ENCODE measurements at places on chromosomes 1 and 21. TPM values are rescaled to one million over a fixed set of nuclear protein-coding genes. Genes with fewer than 3 reads are reported as not detected.
A peak's percentile ranks its signal among the peaks of the same experiment; 100 is the strongest.

- no peak for DNase-seq
Measured at GRCh38 chr1:242431786-242432185, 92.7 kb downstream of the PLD5 start.

- DNase-seq: peak; percentile 69
Measured at GRCh38 chr1:1437904-1438376, 2.5 kb downstream of the VWA1 start.

DNA sequence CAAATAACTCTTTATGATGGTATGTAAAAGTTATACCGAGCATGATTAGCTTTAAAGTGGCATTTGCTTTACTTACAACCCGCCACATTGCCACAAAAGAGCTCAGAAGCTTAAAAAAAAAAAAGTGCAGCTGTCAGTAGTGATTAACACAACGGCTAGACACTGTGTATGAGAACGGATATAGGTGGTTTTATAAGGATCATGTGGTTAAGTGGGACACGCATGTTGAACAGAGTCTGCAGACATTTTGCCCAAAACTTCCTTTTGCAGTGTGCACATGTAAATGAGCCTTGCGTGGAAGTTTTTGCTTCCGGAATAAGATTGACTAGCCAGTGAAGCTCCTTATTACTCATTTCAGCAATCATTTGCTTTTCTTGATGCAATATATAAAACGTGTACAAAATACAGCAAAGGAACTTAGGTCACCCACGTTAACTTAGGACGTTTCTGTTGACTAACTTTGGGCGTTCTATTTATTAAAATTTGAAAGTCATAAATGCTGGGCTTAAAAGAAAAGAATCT is 58.7 kb upstream of the RGS1 start:
- DNase-seq: no peak

GRCh38 chr1:161044535-161044907 is 1.3 kb downstream of the USF1 start:
- no peak for DNase-seq

GRCh38 chr1:117676615-117677130 is 70.8 kb downstream of the TENT5C start:
- DNase-seq: no peak

- DNase-seq: no peak
Measured at GRCh38 chr1:150267896-150268295, 920 bp downstream of the APH1A start.

DNA sequence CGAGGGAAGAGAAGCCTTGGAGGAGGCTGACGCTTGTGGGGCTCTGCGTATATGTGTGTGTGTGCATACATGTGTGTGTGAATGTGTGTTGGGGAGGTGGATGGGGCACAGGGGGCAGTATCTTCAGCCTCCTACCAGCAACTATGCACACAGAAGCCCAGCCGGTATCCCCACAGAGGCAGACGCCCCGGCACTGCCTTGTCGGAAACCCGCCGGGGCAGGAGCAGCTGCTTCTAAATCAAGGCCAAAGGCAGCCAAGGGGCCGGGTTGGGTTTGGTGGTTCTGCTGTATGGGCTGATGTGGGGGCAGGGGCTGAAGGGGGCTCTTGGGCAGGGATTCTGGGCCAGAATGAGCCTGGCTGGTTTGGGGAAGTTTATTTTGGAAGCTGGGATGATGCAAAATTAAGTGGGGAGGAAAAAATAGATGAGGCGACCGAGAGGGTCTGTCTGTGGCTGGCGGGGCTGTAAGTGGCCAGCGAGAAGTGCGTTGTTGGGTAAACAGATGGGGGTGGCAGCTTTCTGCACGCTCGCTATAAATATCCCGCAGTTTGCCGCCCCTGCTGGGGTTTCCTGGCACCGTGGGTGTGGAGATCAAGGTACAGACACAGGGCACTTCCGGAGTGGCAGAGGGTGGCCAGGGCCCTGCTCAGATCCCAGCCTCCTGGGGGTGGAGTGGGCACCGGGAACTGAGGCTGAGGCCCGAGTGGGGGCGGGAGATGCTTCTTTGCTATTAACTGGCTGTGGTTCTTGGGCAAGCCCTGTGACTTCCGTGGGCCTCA is 11.0 kb upstream of the WNT4 start:
- no peak for DNase-seq

- DNase-seq: no peak
Measured at GRCh38 chr1:163265547-163265946, 56.2 kb upstream of the NUF2 start.

DNA sequence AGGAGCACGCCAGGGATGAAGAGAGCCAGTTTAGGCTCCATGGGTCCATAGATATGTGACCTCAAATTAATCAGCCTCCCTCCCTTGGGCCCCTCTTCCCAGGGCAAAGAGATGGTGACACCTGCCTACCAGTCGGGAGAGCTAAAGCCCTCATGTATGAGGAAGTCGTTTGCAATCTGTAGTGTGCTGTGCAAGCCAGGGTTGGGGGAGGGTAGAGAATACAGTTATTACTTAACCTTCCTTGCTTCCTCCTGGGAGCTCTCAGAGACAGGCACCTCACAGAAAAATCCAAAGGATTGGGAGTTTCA is 4.0 kb downstream of the PGLYRP4 start:
- DNase-seq: no peak

- peak; percentile 84 for DNase-seq
Measured at GRCh38 chr1:21933397-21934248, 3.5 kb downstream of the HSPG2 start.

- peak; percentile 42 for DNase-seq
Measured at GRCh38 chr1:1287288-1288110, 7.3 kb downstream of the SCNN1D start.

GRCh38 chr1:11690397-11691301 is 861 bp upstream of the DRAXIN start:
- no peak for DNase-seq

- no peak for DNase-seq
Measured at GRCh38 chr1:164380893-164381292, 178.1 kb upstream of the PBX1 start.

DNA sequence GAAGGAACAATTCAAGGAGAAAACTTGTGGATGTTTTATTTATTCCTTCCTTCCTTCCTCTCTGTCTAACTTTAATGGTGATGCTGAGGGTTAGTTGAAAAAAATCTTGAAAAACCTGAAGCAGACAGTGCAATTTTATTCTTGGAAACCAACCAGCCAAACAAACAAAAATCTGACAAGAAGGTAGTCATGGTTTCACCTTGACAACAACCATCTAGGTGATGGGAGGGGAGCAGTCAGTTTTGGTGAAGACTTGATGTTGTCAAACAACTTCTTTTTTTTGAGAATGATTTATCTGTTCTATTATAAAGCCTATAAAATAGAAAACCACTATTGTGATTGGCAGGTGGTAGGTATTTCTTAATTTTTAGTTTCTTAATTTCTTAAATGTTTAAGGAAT is 92.4 kb upstream of the GPR88 start:
- no peak for DNase-seq

DNA sequence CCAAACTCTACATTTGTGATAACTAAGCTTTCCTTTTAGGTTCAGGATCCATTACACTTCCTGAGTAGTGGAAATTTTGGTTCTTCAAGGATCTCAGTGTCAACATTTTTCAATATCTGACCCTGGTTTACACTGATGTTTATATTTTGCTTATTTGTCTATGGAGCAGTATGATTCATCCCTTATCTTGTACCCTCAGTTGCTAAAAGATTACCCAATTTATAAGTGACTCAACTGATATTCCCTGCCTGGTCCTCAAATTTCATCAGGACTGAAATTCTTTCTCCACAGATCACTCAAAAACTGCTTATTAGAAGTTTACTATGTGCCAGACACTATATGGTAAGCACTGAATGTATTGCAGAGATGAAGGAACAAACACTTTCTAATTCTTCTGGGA is 139.1 kb upstream of the CHRM3 start:
- DNase-seq: no peak

DNA sequence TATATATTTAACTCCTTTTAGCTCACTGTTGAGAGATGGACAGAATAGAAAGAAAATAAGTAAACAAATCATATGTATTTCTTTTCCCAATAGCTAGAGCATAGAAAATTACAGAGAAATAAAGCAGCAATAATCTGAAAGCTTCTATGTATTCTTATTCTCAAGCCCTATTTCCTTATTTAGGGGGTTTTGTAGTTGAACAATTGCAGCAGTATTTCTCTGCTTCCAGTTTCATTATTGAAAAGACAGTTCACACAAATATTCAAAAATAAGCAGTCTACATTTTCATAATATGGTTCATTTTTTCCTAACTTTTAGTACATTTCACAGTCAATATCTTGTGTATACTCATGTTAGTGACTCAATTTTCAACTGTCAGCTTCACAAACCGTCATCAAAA is 638.2 kb downstream of the MRPL39 start:
- no peak for DNase-seq

DNA sequence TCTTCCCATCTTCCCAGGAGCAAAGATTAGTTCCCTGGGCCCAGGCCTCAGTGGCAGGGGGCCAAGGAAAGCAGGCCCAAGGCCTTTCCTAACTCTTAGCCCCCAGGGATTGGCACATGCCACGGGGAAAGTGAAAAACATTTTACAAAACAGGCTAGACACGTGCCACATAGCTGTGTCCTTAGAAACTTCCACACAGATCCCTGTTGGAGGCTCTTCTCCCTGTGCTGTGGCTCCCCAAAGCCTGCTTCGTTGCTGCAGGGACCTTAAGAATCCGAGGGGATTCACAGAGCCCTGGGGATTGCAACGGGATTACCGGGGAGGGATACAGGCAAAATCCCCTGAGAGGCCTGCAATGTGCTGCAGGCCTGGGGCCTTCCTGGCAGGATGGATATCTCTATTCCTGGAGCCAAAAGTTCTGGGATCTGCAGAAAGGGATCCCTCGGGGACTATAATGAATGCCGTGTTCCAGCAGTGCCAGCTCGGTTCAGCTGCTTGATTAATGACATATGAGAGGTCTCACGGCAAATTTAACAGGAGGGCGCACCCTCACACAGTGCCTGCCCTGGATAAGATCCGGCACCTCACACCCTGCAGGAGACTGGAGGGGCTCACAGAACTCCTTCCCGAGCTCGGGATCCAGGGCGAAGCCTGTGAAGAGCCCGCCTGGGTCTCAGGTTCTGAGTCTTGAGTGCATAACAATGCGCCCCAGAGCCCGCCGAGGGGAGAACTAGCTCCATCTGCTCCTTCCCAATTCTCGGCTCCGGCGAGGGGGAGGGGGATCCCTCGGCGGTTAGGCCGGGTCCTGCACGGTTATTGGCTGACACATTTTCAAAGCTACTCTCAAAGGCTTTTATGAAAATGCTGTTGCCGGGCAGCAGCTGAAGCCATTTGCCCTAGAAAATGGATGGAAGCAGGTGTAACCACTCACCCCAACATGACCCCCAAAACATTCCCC is 15.3 kb upstream of the RGS8 start:
- DNase-seq: no peak

DNA sequence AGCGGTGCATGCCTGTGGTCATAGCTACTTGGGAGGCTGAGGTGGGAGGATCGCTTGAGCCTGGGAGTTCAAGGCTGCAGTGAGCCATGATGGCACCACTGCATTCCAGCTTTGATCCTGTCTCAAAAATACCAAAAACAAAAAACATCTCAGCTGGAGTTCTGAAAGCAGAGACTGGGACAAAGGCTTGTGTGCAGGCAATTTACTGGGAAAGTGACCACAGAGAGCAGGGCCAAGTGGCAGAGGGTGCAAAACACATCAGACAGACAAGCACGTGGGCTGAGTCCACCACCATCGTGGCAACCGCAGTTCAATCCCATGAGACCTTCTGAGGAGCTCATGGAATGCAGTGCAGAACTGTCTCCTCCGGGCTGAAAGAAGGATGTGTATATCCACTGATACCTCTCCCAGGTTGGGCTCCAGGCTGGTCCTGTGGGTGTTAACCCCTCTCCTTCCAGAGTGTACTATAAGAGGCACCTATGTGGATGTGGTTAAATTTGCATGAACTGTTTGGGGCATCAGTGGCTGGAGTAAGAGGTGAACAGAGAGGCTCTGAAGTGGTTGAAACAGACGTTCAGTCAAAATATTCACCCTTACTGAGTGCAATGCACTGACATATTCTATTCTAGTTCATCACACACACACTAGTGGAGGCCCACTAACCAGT is 10.8 kb downstream of the PIGP start:
- DNase-seq: no peak

GRCh38 chr1:156217871-156218270 is 5.1 kb downstream of the PMF1 start:
- no peak for DNase-seq

GRCh38 chr1:2413495-2414296 is 1.3 kb upstream of the PEX10 start:
- no peak for DNase-seq

GRCh38 chr1:46223472-46223943 is 20.4 kb downstream of the LURAP1 start:
- DNase-seq: peak; percentile 69

GRCh38 chr21:34187935-34188334 is 114.6 kb downstream of the MRPS6 start:
- DNase-seq: no peak

DNA sequence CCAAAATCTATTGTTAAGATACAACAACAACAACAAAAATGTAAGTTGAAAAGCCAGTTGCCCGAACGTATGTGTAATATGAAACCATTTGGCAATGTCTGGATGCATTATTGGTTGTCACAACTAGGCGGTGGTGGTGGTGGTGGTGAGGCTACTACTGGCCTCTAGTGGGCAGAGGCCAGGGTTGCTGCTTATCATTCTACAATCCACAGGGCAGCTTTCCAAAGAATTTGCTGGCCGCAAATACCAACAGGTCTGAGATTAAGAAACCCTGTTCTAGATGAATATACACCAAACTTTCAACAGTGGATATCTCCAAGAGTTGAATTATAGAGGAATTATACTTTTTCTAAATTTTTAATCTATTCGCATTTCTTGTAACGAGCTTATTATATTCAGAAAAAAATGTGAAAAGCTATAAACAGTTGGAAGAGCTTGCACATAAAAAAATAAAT is 26.8 kb upstream of the ZNF697 start:
- no peak for DNase-seq

- DNase-seq: no peak
Measured at GRCh38 chr21:19321688-19322087, 918.1 kb upstream of the TMPRSS15 start.

DNA sequence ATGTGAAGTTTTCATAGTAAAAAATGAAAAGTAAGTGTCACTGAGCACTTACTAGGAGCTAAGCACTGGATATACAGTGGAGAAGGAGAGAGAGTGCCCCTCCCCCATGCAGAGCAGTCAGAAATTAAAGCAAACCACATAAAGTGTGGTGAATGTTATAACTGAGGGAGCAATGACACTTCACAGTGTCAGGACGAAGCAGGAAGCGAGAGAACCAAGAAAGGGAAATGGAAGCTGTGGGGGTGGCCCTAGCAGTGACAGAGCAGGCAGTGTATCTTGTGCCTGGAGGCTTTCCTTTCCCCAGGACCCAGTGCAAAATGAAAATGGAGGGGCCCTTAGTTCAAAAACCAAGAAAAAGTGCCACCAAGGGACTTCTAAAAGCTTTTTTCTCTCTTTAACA is 21.5 kb upstream of the RCAN3 start:
- no peak for DNase-seq

- DNase-seq: no peak
Measured at GRCh38 chr1:30705698-30706097, 17.7 kb downstream of the MATN1 start.

GRCh38 chr21:25283720-25284119 is 323.6 kb downstream of the MRPL39 start:
- no peak for DNase-seq

Gene DNAJC28
- 2.1 TPM for total RNA-seq

Gene SYPL2
- total RNA-seq: 1.5 TPM

Gene MTR
- 35.7 TPM for total RNA-seq

Gene TTC4
- total RNA-seq: 13.5 TPM

Gene RYR2
- 4.8 TPM for total RNA-seq

Gene SPRR5
- total RNA-seq: not detected

Gene SCYL3
- total RNA-seq: 9.9 TPM

Gene RHCE
- total RNA-seq: 0.65 TPM

Gene NTPCR
- total RNA-seq: 29.5 TPM

Gene COL16A1
- total RNA-seq: 11.8 TPM

All from lower lobe of right lung (tissue), 2 donors.